ENCODE measurements at places on chromosomes 5 and 9. TPM values are rescaled to one million over a fixed set of nuclear protein-coding genes. Genes with fewer than 3 reads are reported as not detected.

NREP gene
- total RNA-seq, result 108 TPM

ADAMTS12 gene
- 0.27 TPM for total RNA-seq

NNT gene
- total RNA-seq, result 75.9 TPM

ENHO gene
- total RNA-seq, result 0.22 TPM

DIRAS2 gene
- not detected for total RNA-seq

TTC23L gene
- not detected for total RNA-seq

INIP gene
- total RNA-seq, result 29.3 TPM

F2RL2 gene
- 0.80 TPM for total RNA-seq

ABO gene
- 0.22 TPM for total RNA-seq

CD74 gene
- 0.13 TPM for total RNA-seq

RXRA gene
- 17.2 TPM for total RNA-seq

Data from thoracic aorta endothelial cell (primary cell).